ENCODE measurements at places on chromosomes 12 and 14.
A peak's percentile ranks its signal among the peaks of the same experiment; 100 is the strongest.

DNA sequence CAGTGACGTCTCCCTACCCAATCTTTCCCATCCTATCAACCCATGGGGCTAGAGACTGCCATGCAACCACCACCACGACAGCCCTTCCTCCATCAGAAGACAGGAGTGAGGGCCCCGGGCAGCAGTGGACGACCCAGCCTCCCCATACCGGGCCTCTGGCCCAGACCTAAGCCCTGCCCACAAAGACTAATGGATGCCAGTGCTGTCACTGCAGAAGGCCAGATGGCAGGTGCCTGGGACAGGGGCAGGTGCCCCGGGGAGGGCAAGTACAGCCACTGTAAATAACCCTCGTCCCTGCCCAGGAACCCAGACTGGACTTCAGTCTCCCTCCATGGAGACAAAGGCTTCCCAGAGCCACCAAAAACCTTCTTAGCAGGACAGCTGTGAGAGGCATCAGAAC, 20.3 kb upstream of the HSPB8 start:
- peaks cover 4% of the 10 kb centered on the region for H3K4me1 ChIP-seq
- H3K36me3 ChIP-seq, result no peaks in the 10 kb centered on the region
- no peak overlapping the region for H3K27ac ChIP-seq
- no peaks in the 10 kb centered on the region for H3K27me3 ChIP-seq
- no peak overlapping the region for H3K4me3 ChIP-seq

- H3K4me3 ChIP-seq, result no peak overlapping the region
- peaks cover 37% of the 10 kb centered on the region for H3K4me1 ChIP-seq
- peak overlapping the region; percentile 98 for H3K27ac ChIP-seq
- no peaks in the 10 kb centered on the region for H3K36me3 ChIP-seq
- no peaks in the 10 kb centered on the region for H3K27me3 ChIP-seq
Observed at GRCh38 chr14:77099425-77100167, 1.5 kb downstream of the CIPC start.

- no peaks in the 10 kb centered on the region for H3K4me1 ChIP-seq
- H3K36me3 ChIP-seq, result no peaks in the 10 kb centered on the region
- no peak overlapping the region for H3K27ac ChIP-seq
- H3K4me3 ChIP-seq, result no peak overlapping the region
Observed at GRCh38 chr12:26857465-26858176, 24.6 kb upstream of the ITPR2 start.

DNA sequence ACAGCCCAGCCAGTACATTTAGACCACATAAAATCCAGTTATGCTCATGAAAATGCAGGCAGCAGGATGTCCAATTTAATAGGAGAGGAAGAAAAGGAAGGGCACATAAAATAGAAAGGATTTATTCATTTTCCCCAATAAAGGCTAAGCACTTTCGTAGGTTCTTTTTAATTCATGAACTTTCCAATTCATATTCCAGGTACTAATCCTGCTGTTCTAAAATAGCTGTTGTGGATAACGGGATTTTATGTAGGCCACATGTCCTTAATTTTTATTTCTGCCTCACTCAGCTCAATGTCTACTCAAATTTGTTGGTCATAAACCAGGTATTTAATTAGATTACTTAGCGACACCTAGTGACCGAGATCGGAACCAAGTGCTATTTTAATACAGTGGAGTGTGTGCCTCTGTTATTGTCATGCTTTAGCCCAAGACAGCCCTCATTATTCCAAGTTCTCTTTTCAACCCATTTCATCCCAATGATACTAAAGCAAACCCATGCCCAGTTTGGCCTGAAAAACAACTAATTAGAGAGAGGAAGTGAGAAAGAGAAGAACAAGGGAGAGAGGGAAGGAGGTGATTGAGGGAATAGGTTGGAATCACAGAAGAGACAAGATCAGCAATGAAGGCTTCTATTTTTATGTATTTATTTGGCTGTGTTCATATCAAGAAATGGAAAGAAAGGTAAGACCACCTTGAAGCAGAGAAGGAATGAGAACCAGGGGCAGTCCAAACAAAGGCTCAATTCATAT, 45.9 kb upstream of the IFNG-AS1 start:
- H3K4me1 ChIP-seq, result no peaks in the 10 kb centered on the region
- no peaks in the 10 kb centered on the region for H3K27me3 ChIP-seq
- no peaks in the 10 kb centered on the region for H3K36me3 ChIP-seq
- H3K27ac ChIP-seq, result no peak overlapping the region
- no peak overlapping the region for H3K4me3 ChIP-seq

DNA sequence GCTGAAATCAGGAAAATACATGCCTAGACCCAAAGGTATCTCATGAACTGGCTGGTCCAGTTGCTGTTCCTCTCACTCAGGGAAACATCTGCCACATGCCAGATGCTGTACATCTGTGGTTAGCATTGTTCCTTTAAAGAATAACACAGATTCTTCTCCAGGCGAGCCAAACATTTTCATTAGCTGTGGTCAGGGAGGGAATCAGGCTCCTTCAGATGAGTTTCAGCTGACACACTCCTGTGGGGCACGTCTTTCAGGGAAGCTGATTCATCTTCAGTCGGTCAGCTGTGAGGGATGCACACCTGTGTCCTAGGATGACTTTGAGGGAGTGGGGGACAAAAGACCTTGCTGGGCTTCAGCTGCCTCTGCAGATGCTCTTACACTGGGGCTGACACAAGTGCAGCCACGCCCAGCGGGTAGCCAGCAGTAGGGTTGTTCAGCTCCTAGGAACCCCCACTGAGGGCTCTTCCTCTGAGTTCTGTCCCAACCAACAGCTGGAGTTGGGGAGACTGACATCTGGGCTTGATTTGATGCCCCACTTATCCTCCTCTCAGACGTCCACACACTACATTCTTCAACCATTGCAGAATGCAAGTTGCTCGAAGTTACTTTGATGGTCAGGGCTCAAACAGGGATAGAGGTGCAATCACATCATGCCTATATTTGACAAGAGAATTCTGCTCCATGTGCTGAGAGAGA, 155.0 kb downstream of the NUAK1 start:
- H3K27ac ChIP-seq, result no peak overlapping the region
- no peaks in the 10 kb centered on the region for H3K27me3 ChIP-seq

- no peaks in the 10 kb centered on the region for H3K36me3 ChIP-seq
- DNase-seq, result no peak
- no peaks in the 10 kb centered on the region for H3K27me3 ChIP-seq
- no peaks in the 10 kb centered on the region for H3K4me1 ChIP-seq
- H3K4me3 ChIP-seq, result no peak overlapping the region
Observed at GRCh38 chr12:59452746-59453145, 143.1 kb upstream of the SLC16A7 start.

DNA sequence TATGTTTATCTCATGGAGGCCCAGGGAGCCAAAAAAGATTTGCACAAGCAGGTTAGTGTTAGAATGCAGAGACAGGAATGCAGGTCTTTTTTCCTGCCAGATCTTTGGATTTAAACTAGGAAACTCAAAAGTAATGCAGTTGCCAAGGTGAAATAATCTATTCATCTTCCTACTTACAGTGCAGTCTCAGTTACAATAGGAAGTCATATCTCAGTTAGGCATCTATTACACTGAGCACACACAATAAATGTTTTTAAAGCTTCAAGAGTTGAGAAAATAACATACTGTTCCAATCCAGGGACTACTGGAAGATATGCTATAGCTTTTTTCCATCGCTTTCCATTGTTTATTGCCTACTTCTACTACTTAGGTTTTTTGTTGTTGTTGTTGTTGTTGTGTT, 279.3 kb upstream of the E2F7 start:
- DNase-seq, result no peak
- no peak overlapping the region for H3K4me3 ChIP-seq
- H3K27me3 ChIP-seq, result no peaks in the 10 kb centered on the region
- H3K27ac ChIP-seq, result no peak overlapping the region
- no peaks in the 10 kb centered on the region for H3K4me1 ChIP-seq

- no peak for DNase-seq
- H3K4me3 ChIP-seq, result no peak overlapping the region
- no peaks in the 10 kb centered on the region for H3K27me3 ChIP-seq
- H3K36me3 ChIP-seq, result no peaks in the 10 kb centered on the region
- H3K27ac ChIP-seq, result no peak overlapping the region
- H3K4me1 ChIP-seq, result no peaks in the 10 kb centered on the region
Observed at GRCh38 chr14:31582286-31582691, 21.1 kb downstream of the NUBPL start.

DNA sequence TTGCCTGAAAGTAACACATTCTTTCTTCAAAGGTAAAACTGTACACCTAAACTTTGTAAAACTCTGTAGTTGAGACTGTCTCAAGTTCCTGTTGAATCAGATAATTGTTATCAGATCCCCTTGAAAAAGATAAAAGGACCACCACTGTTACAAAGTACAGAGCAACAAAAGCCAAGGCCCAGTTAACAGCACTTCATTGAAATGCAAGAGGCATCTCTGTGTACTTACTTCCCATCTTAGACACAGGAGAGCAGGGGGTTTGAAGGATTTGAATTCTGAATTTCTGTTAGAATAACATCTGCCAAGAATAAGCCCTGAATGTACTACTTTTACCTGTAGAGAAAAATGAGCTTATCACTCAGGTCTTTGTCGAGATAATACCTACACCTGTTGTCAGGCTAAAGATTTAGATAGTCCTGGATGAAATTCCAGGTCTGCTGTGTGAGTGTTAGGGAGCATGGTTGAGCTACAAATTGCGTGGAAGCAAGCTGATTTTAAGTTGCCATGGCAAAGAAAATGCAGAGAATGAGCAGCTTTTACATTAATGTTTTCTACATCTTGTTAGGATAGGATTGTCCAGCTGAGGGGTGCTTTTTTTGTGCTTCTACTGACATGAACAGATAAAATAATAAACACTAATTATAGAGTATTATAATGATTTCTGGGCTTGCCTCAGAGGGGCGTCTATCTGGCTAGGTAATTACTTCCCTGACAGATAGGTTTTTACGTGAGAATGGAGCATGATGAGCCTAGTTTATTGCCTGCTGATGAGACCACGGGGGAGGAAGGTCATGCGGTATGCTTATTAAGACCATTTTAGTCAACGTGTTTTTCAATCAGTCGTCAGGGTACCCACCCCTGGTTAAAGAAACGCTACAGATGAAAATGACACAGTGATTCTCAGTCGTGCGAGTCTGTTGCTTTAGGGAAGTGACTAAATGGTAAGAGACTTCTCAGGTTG, 309.2 kb downstream of the PAWR start:
- no peaks in the 10 kb centered on the region for H3K27me3 ChIP-seq
- no peaks in the 10 kb centered on the region for H3K36me3 ChIP-seq
- no peak for DNase-seq

DNA sequence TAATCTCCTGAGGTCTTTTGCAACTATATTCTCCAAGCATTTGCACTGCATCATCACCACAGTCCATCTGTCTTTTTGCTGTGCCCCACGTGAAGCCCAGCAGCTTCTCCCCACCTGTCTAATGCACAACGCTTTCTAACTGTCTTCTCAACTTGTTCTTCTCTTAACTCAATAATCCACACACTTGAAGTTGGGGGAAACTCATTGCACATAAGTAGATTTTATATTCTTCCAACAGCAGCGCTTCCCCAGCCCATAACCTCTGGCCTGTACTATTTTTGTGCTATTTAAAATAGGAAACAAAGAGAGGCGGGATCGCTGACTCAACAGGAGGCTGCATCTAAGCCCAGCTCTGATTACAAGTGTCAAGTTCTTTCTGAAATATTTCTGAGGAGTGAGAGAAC, 226.7 kb downstream of the GXYLT1 start:
- H3K27me3 ChIP-seq, result no peaks in the 10 kb centered on the region
- DNase-seq, result no peak
- H3K36me3 ChIP-seq, result no peaks in the 10 kb centered on the region
- H3K4me1 ChIP-seq, result no peaks in the 10 kb centered on the region
- H3K27ac ChIP-seq, result no peak overlapping the region

DNA sequence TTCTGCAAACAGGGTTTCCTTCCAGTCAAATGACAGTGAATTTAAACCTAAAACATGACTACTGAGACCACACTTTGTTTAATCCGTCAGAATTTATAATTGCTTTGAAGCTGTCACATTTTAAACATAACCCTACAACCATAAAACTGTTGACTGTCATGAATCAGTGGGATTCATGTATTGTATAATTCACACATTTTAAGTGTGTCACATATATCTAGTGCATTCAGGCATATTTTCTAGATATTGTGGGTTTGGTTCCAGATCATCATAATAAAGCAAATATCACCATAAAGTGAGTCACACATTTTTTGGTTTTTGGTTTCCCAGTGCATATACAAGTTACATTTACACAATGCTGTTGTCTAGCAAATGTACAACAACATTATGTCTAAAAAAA, 304.4 kb downstream of the TMEM132D start:
- H3K27me3 ChIP-seq, result no peaks in the 10 kb centered on the region
- DNase-seq, result no peak
- no peaks in the 10 kb centered on the region for H3K4me1 ChIP-seq
- H3K36me3 ChIP-seq, result no peaks in the 10 kb centered on the region

- no peak overlapping the region for H3K4me3 ChIP-seq
- H3K4me1 ChIP-seq, result no peaks in the 10 kb centered on the region
- no peaks in the 10 kb centered on the region for H3K27me3 ChIP-seq
- H3K36me3 ChIP-seq, result no peaks in the 10 kb centered on the region
- no peak for DNase-seq
Observed at GRCh38 chr12:104423273-104423672, 33.5 kb upstream of the CHST11 start.

GRCh38 chr14:99537399-99537798, 56.2 kb downstream of the CCNK start:
- DNase-seq, result peak; percentile 66
- H3K27me3 ChIP-seq, result no peaks in the 10 kb centered on the region
- no peaks in the 10 kb centered on the region for H3K36me3 ChIP-seq

GRCh38 chr12:85747941-85748495, 88.2 kb downstream of the RASSF9 start:
- no peaks in the 10 kb centered on the region for H3K27me3 ChIP-seq
- H3K27ac ChIP-seq, result no peak overlapping the region
- no peaks in the 10 kb centered on the region for H3K36me3 ChIP-seq
- no peaks in the 10 kb centered on the region for H3K4me1 ChIP-seq
- DNase-seq, result no peak

- no peaks in the 10 kb centered on the region for H3K36me3 ChIP-seq
- no peaks in the 10 kb centered on the region for H3K4me1 ChIP-seq
- H3K27me3 ChIP-seq, result no peaks in the 10 kb centered on the region
- no peak overlapping the region for H3K4me3 ChIP-seq
- DNase-seq, result no peak
Observed at GRCh38 chr14:85296456-85297210, 233.3 kb upstream of the FLRT2 start.

- no peaks in the 10 kb centered on the region for H3K4me1 ChIP-seq
- no peaks in the 10 kb centered on the region for H3K36me3 ChIP-seq
- DNase-seq, result no peak
- no peak overlapping the region for H3K4me3 ChIP-seq
Observed at GRCh38 chr14:29028973-29029582, 262.5 kb downstream of the FOXG1 start.
